Nucleus accumbens (tissue), 56 donors: ENCODE measurements at places on chromosomes 12 and 14.

- no peak for DNase-seq
Measured at GRCh38 chr14:101977311-101978071, 13.1 kb downstream of the DYNC1H1 start.

DNA sequence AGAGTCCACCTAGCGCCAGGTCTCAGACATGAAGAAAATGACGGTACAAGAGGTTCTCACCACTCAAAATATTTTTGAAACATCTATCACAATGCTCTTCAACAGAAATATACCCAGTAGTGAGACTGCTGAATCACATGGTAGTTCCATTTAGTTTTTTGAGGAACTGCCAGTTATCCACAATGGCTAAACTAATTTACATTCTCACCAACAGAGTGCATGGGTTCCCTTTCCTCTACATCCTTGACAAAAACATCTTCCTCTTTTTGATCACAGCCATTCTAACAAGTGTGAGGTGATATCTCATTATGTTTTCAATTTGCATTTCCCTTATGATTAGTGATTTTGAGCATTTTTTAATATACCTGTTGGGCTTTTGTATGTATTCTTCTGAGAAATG lies 5.7 kb upstream of the GPR65 start:
- DNase-seq = no peak

DNA sequence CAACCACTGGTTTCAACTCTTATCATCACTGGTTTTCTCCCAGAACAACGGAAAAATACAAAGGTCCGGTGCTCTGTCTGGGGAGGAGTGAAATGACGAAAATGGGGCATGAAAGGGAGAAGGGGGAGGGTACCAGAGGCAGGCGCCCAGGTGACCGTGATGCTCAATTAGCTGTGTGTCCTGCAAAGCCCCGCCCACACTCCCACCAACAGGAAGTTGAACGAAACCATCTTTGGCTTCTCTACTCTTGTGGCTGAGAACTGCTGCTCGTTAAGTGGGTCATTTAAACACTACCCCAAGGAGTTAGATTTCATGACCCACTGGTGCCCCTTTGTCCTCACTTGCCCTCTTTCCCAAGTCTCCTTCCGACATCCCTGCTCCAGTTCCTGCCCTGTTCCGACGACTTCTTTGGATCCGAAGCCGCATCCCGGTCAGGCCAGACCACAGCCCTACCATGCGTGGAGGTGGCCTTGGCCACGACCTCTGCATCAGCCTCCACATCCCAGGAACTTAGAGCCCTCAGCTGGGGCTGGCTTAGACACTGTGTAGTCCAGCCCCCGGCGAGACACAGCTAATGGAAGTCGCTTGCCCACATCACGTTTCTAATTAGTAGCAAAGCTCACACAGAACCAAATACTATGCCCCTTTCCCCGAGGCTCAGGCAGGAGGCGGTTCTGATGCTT lies 11.4 kb upstream of the LRTM2 start:
- DNase-seq = no peak

- DNase-seq = no peak
Measured at GRCh38 chr12:104652910-104653309, 196.2 kb downstream of the CHST11 start.
